H9 (cell line): ENCODE measurements at places on chromosomes 5 and 9. TPM values are rescaled to one million over a fixed set of nuclear protein-coding genes. Genes with fewer than 3 reads are reported as not detected.

Gene SLC25A2
- not detected in 2 replicates for total RNA-seq

Gene SIGMAR1
- total RNA-seq, result 68.2 and 68.3 TPM in 2 replicates

Gene TMC1
- total RNA-seq, result 2.4 and 2.5 TPM in 2 replicates

Gene CCL19
- total RNA-seq, result not detected in 2 replicates

Gene BTNL9
- total RNA-seq, result 0.88 and 0.96 TPM in 2 replicates

Gene GRXCR2
- total RNA-seq, result not detected in 2 replicates

Gene MRNIP
- total RNA-seq, result 30.4 and 31.1 TPM in 2 replicates

GRCh38 chr5:1367149-1367548 lies 22.2 kb upstream of the CLPTM1L start:
- DNase-seq, result no peak

GRCh38 chr5:68330574-68330973 lies 115.0 kb downstream of the PIK3R1 start:
- DNase-seq, result no peak

DNA sequence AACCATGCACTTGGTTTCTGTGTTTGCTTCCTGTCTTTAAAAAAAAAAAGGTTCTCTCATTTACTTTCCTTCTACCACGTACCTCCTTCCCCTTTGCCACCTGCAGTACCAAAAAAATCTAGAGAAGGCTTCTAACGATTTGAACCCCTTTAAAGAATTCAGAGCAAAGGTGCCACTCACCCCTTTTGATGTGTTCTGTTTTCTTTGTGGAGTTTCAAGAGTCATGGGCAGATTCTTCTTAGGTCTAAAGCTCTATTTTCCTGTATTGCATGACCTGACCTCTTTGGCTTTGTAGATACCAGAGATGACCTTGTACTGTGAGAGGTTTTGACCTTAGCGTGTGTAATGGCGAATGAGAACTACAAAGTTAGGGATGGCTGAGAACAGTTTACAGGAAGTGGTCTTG lies 29.0 kb downstream of the TXNDC8 start:
- DNase-seq, result no peak

DNA sequence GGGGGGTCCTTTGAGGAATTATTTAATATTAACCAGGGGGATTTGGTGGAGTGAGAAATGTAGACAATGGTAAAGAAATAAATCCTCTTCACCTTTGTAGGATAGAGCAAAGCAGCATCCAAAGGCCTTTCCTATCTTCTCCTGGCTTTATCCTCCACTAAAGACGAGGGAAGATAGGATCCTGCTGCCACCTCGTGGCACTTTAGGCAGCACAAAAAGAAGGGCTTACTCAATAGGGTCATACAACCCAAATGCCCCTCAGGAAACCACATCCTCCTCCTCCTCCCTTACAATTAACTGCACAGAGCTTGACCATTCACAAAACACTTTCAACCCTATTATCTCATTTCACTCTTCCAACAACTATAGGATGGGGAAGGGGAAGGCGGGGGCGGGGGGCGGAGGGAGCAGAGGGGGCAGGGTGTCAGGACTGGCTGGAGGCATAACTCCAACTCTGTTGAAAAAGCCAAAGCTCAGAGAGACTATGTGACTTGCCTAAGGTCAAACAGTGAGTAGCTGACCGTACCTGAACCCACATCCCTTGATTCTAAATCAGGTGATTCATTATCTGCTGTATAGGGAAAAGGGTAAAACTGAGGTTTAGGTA lies 45.4 kb upstream of the MYOT start:
- peak; percentile 63 for DNase-seq

- no peak for DNase-seq
Measured at GRCh38 chr5:172098046-172098445, 90.0 kb downstream of the STK10 start.

DNA sequence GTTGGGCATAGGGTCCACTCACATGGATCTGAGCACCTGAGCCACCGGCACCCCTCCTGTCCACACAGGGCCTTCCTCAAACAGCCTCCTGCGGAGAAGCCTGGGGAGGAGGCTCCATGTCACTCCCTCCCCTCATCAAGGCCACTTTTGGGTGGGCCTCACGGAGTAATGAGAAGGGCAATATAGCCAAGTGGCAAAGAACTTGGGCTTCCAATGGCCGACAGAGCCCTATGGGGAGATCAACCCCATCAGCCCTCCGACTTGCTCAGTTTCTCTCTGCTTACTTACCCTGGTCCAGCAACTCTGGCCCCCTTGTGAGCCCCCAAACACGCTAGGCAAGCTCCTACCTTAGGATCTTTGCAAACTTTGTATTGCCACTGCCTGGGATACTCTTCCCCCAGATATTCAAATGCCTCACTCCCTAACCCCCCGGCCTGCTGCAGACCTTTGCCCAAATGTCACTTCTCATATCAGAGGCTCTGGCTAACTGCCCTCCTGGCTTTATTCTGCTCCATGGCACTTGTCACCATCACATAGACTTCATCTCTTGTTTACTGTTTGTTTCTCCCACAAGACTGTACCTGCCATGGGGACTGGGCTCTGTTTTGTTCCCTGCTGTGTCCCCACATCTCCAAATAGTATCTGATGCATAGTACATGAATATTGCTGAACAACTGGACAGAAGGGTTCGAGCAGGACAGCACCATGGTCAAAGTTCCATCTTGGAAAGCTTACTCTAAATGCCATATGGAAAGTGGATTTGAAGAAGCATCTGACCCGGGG lies 220.8 kb downstream of the FSTL4 start:
- DNase-seq, result peak; percentile 5

DNA sequence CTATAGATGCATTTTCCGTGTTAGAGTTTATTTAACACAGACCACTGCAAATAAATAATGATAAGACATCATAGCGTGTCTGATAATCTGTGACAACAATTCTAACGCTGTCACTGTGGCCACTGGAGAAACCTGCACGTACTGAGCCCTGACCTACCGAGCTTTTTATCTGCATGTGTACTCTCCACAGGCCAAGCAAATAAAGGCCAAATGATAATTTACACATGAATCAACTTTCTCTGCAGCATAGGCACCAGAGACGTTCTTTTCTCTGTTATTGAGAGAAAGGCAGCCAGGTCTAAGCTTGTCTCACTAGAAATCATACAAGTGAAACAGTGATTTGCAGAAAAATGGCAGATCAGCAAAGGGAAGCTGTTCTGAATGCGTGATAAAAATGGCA lies 75.8 kb downstream of the POU5F2 start:
- DNase-seq, result no peak

DNA sequence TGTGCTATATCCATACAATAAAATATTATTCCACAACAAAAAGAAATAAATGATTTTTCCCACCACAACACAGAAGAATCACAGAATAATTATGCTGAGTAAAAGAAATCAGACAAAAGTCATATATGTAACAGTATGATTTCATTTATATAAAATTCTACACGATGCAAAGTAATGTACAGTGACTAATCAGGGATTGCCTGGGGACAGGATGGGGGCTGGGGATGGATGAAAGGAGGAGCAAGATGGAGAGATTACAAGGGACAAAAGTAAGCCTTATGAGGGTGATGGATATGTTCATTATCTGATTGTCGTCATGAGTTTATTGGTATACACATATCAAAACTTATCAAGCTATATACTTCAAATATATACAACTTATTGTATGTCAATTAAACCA lies 154.0 kb downstream of the FBN2 start:
- no peak for DNase-seq

DNA sequence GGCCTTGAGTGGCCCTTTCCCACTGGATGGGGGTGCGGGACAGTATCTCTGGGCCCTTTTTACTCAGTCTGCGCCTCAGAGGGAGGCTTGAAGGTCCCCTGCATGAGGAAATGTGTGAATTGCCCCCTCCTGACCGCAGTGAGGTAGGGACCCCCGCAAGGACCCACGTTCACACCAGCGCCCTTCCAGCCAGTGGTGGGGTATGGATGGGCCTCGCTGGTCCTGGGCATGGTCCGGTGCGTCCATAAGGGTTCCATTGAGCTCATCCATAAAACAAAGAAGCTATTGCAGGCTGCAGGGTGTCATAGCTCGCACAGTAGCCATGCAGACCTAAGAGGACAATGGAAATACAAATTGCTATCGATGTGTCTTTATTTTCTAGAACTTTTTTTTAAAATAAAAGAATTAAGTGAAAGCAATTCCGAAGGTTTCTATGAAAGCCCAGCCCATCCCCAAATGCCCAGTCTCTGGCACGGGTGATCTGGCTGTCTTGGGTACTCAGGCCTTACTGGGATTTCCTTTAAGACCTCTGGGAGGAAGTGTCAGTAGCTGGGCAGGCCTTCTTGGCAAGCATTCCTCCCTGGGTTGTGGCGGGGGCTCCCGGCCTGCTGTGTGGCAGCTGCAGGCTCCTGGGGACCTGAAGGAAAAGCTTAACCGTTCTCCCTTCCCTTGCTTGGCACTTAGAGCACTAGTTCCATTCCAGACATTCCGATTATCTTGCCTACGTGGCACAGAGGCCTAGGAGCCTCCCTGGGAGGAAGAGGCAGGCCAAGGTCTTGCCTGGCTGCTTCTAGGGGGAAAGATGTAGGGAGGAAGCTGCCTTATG lies 1.5 kb upstream of the SEMA5A start:
- DNase-seq, result peak; percentile 72

GRCh38 chr9:29514862-29515261 lies 1941.6 kb upstream of the C9orf72 start:
- DNase-seq, result no peak

DNA sequence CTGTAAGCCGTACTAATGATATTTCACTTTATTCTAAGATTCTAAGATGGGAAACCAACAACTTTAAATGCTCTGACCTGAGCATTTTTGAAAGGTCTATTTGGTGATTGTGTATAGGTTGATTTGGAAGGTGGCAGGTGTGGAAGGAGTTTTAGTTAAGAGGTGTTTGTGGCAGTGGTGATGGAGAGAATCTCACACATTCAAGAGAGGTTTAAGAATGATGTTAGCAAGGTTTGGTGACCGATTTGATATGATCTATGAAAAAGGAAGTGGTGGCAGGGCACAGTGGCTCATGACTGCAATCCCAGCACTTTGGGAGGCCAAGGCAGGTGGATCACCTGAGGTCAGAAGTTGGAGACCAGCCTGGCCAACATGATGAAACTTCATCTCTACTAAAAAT lies 319.2 kb upstream of the CD180 start:
- DNase-seq, result no peak

GRCh38 chr5:127849408-127849807 lies 146.2 kb downstream of the CCDC192 start:
- no peak for DNase-seq

- no peak for DNase-seq
Measured at GRCh38 chr9:117747386-117747970, 43.3 kb downstream of the TLR4 start.

- no peak for DNase-seq
Measured at GRCh38 chr5:134957920-134958608, 9.6 kb upstream of the CATSPER3 start.

GRCh38 chr9:108297073-108297472 lies 558.7 kb downstream of the ACTL7B start:
- DNase-seq, result no peak

DNA sequence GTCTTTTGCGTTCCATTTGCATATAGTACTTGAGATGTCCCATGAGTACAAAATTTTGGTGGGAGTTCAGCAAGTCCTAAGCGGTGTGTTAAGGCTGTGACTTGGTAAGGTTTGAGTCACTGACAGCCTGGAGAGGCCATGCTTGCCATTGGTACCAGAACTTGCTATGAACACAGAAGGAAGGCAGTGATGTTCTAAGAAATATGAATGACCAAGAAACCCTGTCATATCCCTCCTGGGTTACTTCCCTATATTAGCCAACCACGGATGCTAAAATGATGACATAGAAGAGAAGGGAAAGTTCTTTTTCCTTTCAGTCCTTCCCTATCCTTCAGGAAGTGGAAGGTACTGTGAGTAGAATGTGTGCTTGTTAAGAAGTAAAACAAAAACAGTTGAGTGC lies 136.7 kb downstream of the GCNT1 start:
- no peak for DNase-seq

DNA sequence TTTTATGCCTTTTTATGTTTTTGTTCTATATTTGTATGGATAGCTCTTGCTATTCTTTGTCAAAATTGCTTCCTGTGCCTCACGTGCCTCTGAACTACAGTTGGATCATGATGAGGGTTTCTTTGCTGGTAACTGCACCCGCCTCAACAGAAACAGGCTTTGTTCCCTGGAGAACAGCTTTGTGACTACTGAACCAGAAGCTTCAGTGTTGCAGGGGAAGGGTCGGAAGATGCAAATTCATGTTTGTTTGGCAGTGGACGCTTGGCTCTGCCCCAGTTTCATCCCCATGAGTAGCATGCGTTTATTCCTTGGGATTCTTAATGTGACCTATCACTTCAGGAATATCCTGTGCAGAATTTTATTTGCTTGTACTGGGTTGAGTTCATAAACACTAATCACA lies 959.1 kb upstream of the WWC1 start:
- no peak for DNase-seq

- no peak for DNase-seq
Measured at GRCh38 chr5:156929366-156929948, 33.6 kb downstream of the TIMD4 start.

DNA sequence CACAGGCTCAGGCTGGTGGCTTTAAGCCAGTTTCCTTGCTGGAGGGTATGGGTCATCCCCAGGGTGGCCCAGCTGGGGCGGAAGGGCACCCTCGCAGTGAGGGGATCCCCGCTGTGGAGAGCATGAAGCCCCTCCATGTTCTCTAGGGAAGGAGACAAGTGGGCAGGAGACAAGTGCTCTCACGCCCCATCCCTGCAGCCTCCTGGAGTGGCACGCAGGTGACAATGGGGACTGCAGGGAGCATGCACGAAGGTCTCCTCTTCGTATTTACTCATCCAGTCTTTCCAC lies 83.3 kb downstream of the GTF3C4 start:
- no peak for DNase-seq
